ENCODE measurements at places on chromosomes 5 and 9.

DNA sequence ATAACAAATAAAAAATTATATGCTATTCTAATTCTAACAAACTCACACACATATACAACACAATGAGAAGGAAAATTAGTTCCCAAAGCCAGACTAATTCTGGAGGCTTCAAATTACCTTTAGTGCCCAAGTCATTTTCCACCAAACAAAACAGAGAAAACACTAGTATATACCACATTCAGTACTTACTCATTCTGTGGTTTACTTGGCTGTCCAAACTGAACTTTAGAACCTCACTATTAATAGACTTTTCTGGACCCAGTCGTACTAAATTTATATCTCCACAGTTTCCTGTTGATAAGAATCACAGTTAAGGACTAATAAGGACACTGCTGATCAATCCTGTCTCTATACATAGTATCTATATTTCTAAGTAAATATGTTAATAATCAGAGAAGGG lies 66.4 kb downstream of the SETX start:
- DNase-seq, result no peak

GRCh38 chr9:134661791-134662142 lies 20.2 kb downstream of the COL5A1 start:
- no peak for DNase-seq

- no peak for DNase-seq
Measured at GRCh38 chr5:122180146-122180712, 50.9 kb downstream of the ZNF474 start.

DNA sequence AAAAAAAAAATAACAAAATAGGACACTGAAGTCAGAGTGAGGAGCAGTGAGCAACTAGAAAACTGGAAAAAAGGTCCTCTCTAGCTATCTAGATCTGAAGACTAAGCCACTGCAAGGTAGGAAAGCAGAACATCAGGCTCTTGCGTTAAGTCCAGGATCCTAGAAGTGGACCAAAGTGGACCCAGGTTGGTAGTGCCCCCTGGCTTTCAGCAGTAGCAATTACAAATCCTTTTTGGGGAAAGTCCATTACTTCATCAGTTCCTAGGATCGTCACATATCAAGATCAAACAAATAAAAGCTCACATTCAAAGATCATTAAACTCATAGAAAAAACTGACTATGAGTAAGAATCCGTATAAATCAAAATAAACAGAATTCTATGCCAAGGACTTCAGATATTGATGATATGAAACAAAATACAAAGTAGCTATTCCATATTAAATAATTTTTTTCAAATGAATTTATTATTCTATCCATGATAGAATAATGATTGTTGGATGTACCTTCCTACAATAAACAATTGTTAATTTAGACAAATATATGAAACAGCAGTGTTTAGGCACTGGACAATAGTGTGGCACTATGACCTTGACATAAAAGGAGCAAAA lies 6.5 kb upstream of the RICTOR start:
- no peak for DNase-seq

- DNase-seq, result no peak
Measured at GRCh38 chr5:59709346-59709821, 184.1 kb downstream of the PDE4D start.

- no peak for DNase-seq
Measured at GRCh38 chr5:511476-511875, 12.8 kb downstream of the SLC9A3 start.

- no peak for DNase-seq
Measured at GRCh38 chr9:70411930-70412831, 2.3 kb downstream of the KLF9 start.

- no peak for DNase-seq
Measured at GRCh38 chr9:108185613-108186012, 670.2 kb downstream of the ACTL7B start.

- DNase-seq, result no peak
Measured at GRCh38 chr5:80238778-80239679, 16.8 kb downstream of the SERINC5 start.

DNA sequence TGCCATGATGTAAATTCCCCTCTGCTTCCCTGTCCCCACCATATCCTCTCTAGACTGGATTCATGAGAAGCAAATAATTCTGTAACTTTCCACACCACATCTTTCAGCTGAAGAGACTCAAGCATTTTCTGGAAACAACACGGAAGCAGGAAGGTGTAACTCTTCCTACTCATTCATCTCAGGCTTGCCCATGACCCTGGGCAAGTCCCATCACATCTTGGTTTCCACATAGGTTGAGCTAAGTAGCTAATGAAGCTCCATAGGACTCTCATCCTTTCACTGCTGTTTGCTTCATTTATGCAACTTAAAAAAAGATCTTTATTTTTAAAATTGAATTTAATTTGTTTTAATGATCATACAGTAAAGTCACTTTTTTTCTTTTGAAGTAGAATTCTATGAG lies 32.7 kb upstream of the STARD4 start:
- DNase-seq, result no peak

DNA sequence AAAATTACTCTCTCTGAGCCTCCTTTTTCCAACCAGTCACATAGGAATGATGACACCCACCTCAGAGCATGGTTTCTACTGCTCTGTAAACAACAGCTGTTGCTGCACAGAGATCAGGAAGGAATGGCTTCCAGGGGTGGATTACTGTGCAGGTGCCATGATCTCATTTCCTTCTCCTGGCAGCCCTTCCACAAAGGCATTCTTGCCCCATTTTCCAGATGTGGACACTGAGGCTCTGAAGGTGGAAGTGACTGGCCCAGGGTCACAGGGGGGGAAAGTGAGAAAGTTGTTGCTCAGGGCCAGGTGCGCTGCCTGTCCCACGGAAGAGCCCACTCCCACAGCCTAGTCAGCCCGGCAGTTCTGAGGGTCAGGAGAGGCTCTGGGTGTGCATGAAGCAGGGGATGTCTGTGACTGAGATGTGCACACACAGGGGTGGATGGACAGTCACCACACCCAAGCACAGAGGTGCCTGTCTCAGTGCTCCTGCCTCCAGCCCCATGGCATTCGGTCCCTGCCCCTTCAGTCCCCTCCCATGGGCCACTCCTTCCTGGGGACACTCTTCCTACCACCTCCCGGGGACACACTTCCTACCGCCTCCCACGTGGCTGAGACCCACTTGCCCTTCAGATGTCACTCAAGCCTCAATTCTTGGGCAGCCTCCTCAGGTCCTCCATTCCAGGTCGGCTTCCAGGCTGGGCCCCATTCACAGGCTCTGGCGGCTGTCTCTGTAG lies 17.0 kb downstream of the FGFR4 start:
- DNase-seq, result no peak

DNA sequence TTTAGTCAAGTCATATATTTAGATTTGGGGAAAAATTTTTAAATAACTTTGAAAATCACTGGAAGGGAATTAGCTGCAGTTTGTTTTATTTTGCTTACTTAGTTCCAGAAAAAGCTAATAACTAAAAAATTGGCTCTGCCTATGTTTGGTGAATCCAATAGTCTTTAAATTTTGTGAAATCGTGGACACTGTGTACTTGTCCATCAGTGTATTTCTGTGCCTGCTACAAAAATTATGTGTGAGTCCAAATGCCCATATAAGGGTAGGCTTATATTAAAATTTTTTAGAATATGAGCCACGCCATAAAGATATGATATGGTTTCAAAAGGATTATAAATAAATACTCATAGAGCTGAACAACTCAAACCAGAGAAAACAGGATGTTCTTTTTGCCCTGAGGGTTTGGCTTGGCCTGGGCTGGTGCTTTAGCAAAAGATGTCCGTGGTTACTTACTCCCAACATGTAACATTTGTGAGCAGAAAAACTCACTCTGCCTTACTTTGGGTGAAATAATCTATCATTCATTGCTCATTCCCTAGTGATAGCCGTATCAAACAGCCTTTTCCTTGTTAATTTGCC lies 133.2 kb upstream of the PRLR start:
- no peak for DNase-seq

- no peak for DNase-seq
Measured at GRCh38 chr9:120532475-120532874, 47.5 kb downstream of the CDK5RAP2 start.

DNA sequence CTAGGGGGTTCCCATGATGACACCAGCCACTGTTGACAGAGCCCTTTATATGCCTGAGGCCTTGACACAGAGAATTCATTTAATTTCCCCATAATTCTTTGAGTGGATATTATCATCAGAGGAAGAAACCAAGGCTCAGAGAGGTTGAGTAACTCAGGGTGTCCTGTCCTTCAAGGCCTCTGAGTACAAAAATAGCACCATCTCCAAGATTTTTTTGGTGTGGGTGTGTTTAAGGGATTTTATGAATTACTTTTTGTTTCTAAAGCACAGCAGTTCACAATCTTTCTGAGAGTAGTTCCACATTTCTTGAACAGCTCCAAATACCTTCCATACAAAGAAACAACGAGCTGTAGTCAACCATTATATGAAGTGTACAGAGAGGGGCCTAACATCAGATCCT lies 6.2 kb upstream of the GSN start:
- no peak for DNase-seq

DNA sequence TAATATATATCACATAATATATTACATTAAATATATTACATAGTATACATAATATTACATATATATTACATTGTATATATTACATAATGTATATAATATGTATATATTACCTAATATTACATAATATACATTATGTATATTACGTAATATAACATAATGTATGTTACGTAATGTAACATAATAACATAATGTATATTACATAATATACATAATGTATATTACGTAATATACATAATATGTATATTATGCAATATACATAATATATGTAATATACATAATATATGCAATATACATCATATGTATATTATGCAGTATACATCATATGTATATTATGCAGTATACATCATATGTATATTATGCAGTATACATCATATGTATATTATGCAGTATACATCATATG lies 19.1 kb downstream of the CYLC2 start:
- DNase-seq, result no peak

DNA sequence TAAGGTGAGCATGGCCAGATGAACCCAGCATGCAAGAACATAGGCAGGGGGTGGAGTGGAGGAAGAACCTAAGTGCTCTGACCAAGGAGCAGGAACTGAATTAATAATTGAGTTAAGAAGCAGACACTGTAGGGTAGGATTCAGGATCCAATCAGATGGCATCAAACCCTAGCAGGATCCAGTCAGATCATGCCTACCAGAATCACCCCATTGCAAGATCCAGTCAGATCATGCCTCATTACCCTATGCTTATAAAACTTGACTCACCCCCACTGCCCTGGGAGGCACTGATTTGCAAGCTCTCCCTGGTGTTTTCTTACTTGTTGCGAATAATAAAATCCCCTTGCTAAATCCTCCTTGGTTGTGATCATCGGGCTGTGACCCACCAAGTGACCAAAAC lies 19.7 kb downstream of the TUSC1 start:
- no peak for DNase-seq

DNA sequence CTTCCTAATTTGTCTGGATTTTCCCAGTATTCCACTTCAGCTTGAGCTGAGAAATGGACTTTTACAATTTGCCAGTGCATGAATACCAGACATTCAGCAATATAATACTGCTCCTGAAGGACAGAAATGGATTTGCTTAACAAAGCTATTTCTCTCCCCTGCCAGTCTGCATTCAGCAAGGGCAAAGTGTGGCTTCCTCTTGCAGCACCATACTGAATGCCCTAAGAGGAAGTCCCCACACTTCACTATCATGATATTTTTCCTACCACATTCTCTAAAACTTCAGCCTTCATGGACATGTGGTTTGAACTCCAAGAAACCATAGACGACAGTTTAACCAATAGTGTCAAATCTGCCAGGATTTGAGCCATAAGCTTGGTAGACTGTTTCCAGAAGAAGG lies 19.8 kb upstream of the TLE4 start:
- DNase-seq, result no peak

DNA sequence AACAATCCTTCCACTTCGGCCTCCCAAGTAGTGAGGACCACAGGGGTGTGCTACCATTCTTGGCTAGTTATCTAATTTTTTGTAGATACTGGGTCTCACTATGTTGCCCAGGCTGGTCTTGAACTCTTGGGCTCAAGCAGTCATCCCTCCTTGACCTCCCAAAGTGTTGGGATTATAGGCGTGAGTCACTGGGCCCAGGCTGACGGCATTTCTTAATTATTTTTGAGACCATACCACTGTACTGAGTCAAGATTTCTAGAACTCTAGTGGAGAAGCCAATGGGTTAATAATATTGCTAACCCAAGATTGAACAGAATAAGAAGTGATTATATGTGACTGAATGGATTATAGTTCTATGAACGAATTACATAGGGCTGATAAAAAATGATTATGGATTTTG lies 66.7 kb downstream of the TARS1 start:
- DNase-seq, result no peak

- no peak for DNase-seq
Measured at GRCh38 chr5:91211997-91212713, 171.0 kb downstream of the ARRDC3 start.

- no peak for DNase-seq
Measured at GRCh38 chr9:121298689-121299466, 30.9 kb downstream of the GSN start.

- DNase-seq, result no peak
Measured at GRCh38 chr5:105587963-105588662, 2025.5 kb upstream of the NUDT12 start.
